ENCODE measurements at places on chromosomes 2 and 18. TPM values are rescaled to one million over a fixed set of nuclear protein-coding genes. Genes with fewer than 3 reads are reported as not detected.

REL gene
- 10.4 TPM for polyA plus RNA-seq

DUSP19 gene
- 5.2 TPM for polyA plus RNA-seq

COLEC11 gene
- polyA plus RNA-seq = 3.4 TPM

HAAO gene
- polyA plus RNA-seq = 38.9 TPM

KIF1A gene
- 11.1 TPM for polyA plus RNA-seq
